SW 1271 (cell line): ENCODE measurements at places on chromosomes 6 and 20.

DNA sequence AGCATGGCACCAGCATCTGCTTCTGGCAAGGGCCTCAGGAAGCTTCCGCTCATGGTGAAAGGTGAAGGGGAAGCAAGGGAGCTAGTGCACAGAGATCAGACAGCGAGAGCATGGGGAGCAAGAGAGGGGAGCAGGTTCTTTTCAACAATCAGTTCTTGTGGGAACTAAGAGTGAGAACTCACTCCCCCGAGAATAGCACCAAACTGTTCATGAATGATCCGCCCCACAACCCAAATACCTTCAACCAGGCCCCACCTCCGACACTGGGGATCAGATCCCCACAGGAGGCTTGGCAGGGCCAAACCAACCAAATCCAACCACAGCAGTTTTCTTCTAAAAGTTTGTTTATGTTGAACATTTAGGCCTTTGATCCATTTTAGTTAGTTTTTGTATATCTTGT is 69.7 kb upstream of the BHLHE23 start:
- no peak for DNase-seq

GRCh38 chr6:37502703-37503291 is 3.1 kb upstream of the CCDC167 start:
- no peak for DNase-seq

DNA sequence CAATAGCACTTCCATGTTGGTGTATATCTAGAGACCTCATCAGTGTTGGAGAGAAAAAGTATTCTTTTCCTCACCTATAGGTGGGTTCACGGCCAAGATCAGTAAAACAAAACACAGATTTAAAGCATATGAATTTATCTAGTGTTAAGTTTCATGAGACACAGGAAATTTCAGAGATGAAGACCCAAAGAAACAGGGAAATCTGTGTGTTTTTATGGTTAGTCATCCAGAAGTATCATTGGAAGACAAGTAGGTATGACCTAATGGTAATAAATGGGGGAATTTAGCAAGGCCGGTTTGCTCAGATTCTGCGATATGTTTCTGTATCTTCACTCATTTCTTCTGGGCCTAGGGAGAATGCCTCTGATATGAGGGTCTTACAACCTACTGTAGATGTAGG is 419.6 kb upstream of the MARCKS start:
- no peak for DNase-seq

DNA sequence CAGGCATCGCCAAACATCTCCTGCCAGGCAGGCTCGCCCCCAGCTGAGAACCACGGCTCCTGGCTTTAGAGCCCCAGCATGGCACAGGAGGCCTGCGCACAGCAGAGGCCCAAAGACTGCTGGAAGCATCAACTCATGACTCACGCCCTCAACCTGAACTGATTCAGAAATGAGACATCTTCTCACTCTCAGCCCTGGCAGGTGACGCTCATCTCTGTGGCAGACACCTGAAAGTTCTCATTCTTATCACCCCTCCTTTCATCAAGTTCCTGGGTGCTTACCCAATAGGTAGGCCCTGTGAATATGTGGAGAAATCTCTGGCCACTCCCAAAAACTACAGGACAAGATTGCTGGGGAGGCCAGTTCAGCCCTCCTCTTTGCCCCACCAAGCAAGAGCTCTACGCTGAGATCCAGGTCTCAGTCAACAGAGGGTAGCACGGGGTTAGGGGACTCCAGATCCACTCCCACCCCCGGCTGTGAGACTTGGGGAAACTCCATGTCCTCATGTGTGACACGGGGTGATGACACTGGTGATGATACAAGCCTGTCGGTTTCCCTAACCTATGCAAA is 11.3 kb downstream of the NFATC2 start:
- DNase-seq = no peak

- DNase-seq = no peak
Observed at GRCh38 chr20:29878777-29879442, 1378.6 kb upstream of the DEFB115 start.

DNA sequence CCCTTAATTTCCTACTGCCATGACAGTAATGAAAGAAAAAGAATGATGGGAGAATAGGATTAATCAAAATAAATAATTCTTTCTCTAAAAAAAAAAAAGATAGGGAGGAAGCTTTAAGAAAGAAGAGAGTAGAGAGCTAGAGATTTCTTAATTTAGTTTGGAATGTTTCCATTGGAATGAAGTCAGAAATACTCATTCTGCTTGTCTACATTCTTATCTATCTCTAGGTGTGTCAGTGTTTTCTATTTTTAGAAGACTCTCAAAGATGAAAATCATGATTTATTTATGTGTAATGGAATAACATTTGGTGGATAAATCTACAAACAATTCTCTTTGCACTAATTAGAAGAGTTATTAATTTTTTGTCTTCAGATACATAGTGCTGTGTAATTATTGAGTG is 38.0 kb upstream of the HIVEP1 start:
- DNase-seq = no peak

DNA sequence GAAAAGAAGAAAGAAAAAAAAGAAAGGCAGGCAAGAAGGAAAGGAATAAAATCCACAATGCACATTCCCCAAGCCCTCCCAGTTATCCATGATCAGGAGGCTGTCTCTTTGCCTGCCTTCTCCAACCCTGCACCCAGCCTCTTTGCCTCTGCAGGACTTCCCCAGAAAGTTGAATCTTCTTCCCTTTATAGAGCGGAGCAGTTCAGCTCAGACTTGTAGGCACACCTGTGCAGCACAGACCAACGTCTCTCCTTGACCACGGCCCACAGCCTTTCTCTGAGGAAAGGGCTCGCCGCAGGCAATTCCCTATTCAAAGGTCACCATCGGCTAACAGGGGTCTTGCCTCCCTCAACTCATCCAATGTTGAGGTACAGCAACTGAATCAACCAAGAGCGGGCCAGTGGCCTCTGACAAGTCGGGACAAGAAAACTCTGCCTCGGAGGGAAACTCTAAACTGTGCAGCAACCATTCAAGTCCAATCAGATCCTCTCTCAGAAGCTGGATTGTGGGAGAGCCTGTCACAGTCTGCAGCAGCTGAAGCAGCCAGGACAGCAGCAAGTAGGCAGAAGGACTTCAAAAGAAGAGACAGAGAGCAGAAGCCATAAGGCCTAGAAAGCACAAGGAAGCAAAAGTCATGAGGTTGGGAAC is 529.2 kb upstream of the JARID2 start:
- no peak for DNase-seq

- DNase-seq = no peak
Observed at GRCh38 chr6:44430326-44430725, 42.8 kb downstream of the CDC5L start.

GRCh38 chr6:20180935-20181334 is 31.3 kb downstream of the MBOAT1 start:
- DNase-seq = no peak
